Urinary bladder (tissue), 4 donors: ENCODE measurements at places on chromosomes 16 and 17.

GRCh38 chr16:76777721-76778465, 413.1 kb upstream of the MON1B start:
- no peak for DNase-seq

DNA sequence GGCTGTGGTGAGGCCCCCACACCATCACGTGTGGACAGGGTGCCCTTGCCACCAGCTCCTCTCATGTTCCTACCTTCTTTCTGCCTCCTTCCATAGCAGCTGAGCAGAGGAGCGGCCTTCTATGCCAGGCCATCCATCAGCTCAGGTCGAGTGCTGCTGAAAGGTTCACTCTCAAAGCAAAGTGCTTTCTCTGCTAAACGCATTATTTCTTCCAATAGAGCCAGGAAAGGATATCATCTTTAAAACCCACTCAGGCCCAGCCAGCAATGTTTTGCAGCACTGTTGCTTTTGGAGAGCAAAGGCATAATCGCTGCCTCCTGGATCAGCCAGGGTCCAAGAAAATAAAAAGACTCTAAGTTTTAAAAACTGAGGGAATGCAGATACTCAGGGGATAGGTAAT, 54.9 kb upstream of the GPRC5B start:
- DNase-seq: peak; percentile 4

- DNase-seq: no peak
Observed at GRCh38 chr17:74098136-74099024, 105.1 kb upstream of the RPL38 start.

DNA sequence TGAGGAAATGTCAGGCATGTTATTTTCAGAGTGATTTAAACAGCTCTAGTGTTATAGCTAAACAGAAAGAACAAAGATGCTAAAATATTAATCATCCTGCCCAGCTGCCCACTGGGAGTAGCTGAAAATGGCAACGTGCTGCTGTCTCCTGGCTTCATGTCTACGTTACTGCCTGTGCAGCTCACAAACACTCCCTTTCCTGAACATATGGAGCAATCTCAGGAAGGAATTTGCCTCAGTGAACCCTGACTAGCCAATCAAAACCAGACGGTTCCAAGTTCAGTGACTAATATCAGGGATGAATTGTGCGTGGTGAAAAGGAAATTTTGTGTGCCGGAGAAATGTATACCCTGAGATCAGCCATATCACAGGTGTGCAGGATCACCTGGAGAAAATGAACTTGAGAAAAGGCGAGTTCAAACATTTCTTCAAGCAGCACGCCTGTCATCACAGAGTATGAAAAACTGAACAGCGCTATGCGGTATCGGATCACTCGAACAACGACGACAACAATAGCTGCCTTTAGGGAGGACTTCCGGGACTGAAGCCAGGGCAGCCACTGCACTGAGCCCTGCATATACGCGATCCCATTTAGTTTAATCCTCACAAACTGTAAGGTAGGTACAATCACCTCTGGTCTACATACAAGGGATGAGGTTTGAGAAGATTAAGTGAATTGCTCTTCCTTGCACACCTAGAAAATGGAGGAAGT, 110.3 kb downstream of the STX8 start:
- no peak for DNase-seq

DNA sequence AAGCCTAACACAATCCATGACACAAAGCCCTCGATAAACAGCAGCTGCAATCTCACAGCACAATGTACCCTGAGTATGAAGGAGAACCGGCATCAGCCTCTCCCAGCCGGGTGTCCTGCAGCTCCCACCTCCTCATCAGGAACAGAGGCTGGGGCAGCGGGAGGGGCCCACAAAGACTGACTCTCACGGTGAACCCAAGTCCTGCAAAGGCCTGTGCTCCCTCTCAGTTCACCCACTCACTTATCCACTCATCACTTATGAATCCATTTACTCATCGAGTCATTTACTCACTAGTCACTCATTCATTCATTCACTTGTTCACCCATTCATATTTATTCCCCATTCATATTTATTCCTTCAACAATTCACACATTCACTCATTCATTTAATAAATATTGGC, 11.6 kb downstream of the ZNF423 start:
- no peak for DNase-seq

DNA sequence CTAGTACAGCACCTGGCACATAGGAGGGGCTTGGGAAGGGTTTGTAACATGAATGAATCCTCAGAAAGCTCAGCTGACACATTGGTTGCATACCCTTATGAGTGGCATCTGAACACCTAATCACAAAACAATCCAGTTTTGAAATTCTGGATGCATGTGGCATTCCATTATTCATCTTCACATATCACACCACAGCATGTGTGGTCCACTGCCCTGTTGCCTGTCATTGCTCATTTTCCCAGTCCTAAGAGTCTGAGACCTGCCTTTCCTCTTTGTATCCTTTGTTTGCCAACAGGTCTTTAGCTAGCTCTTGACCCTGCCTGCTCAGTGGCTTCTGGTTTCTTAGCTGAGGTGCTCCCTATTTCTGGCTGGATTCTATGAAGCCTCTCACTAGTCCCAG, 170.8 kb upstream of the ASIC2 start:
- DNase-seq: no peak

DNA sequence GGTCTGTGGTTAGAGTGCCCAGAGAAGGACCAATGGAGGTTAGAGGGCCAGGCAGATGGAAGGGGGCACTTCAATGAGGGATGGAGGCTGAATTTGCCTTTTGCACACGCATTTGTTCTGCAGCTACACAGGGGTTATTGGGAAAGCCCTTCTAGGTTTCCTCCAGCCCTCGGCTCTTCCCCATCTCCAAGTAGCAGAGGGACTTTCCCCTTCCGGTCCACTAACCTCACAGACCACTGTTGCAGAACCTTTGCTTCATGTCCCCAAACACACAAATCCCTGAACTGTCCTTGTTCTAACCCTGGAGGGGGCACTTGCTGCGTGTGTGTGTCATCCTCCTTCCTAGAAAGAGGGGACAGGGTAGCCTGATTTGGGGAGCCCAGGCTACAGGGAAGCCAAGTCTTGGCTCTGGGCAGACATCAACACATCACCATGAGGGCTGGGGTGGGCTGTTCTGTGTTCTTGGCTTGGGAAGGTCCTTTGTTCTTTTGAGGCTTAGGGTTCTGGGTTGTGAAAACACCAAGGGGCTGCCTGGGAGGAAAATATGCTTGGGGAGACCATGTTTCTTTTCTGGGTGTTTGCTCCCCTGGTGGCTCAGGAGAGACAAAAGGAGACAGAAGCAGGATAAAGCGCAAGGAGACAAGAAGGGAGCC, 7.3 kb upstream of the NR1D1 start:
- no peak for DNase-seq

DNA sequence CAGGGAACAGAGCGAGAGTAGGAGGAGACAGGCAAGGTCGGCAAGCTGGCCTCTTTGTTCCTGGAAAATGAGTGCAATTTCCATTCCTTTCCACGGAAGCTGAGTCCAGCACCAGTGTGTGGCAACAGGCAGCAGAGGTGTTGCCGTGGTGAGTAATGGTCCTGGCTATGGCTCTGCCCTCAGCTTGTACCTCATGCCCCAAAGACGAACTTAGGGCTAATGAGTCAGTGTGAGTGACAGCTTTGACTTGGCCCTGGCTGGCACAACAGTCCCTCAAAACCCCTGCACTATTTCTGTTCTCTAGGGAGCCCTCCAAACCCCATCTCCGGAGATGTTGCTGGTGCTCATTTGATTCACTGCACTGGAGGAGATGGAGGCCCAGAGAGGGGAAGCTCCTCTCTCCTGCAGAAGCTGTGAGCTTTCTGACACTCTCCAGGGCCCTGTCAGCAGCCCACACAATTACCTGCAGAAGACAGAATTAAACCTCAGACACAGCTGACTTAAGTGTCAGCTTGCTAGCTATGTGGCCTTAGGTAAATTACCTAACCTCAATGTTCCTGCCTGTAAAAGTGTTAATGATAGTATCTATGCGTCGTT, 129.9 kb downstream of the TMEM132E start:
- DNase-seq: no peak

DNA sequence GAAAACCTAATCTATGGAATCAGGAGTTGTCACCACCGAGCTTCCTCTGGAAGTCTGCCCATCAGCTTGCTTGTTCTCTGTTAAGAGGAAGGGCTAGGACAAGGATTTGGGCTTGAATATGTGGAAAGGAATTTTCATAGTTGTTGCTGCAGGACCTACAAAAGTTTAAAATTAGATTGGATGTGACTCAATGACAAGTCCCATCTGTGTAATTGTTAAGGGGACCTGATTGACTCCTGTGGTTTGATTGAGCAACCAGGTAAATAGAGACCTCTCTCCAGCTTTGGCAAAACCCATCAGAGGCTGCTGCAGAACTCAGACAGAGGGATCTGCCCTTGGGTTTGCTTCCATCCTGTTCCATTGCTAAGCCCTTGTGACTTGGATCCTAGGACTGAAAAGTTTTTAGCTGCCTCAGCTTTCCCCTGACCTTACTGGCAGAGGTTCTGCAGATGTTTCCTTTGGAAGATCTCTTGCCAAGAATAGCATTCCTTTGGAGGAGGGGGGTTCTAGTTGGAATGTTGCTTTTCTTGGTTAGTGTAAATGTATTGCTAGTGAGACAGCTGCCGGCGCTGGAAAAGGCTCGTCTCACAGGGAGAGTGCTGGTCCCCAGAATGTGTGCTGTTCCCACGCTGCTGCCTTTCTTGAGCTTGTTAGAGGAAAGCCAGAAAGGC, 50.0 kb downstream of the SF3B3 start:
- peak; percentile 58 for DNase-seq

GRCh38 chr17:39970157-39970692, 7.4 kb downstream of the GSDMA start:
- DNase-seq: no peak

GRCh38 chr17:65712383-65713267, 151.2 kb upstream of the AXIN2 start:
- DNase-seq: no peak
